Left cardiac atrium (tissue), 4 donors: ENCODE measurements at places on chromosomes 5 and 9. TPM values are rescaled to one million over a fixed set of nuclear protein-coding genes. Genes with fewer than 3 reads are reported as not detected.

GRCh38 chr5:152349683-152350526 lies 55.2 kb downstream of the NMUR2 start:
- peak; percentile 30 for DNase-seq

DNA sequence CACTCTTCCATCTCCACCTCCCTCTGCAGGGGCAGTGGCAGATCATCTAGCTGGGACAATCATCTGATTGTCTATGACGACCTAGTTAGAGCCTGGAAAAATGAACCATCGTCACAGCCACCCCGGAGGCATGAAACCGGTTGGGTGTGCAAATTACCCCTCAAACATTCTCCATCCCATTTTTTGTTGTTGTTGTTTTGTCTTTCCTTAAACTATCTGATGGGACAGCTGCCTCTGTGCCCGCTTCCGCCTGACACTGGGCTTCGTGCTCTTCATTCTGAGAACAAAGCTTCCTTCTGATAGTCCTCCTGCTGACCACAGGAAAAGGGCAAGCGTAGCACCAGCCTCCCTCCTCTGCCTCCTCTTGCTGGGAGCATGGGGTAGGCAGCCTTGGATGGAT lies 7.0 kb upstream of the NDST1 start:
- no peak for DNase-seq

DNA sequence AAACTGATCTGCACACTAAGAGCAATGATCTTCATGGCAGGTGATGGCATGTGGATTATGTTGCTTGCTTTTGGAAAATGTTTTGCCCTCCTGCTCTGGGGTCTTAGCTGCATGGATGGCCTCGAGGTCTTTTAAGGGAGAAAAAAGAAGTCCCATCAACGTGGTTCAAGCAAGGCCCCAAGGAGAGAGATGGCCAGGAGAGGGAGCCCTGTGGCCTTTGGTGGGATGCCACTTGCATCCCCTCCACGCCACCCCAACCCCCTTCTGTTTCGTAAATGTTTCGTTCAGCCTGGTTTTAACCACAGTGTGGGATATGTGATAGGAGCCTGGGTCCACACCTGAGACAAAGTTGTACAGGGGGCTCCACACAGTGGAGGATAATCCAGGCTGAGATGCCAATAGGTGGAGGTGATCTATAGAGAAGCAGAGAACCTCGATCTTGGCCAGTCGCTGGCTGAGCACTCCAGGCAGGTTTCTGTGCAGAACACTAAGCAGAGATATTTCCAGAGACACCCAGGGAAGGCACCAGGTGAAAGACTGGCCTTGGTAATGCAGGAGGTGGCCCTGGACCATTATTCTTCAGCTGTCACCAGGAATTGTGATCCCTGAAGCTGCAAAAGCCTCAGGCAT lies 25.8 kb upstream of the FRRS1L start:
- peak; percentile 46 for DNase-seq

DNA sequence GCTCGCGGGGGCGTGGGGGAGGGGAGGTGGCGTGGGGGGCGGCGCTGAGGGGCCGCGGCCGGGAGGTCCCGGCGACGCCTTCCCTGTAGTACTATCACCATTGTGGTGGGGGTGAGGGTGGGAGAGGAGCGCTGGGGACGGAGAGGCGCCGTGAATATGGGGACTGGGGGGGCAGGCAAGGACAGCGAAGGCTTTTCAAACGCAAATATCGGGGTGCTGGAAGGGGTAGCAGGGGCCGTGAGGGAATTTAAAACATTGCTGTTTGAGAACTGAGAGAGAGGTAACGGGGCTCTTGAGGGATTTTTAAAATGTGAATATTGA lies 427 bp downstream of the RBM27 start:
- no peak for DNase-seq

GRCh38 chr9:126965541-126966428 lies 51.2 kb downstream of the RALGPS1 start:
- DNase-seq, result peak; percentile 41

- no peak for DNase-seq
Measured at GRCh38 chr5:87195104-87195591, 72.5 kb upstream of the RASA1 start.

DNA sequence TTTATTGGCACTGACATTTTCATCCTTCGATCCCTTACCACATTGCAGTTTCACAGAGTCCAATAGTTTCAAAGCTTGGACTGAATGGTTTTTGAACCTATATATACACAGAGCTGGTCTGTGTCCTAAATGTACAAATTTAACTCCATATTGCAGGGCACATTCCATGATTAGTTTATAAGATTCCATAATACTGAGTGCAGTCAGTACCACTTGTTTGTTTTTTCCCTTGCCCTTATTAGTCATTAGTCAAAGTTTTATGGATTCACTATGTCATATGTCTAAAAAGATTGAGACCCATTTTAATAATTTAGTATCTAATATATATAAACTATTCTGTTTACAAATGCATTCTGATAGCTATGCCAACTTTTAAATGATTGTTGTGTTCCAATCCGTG lies 654.8 kb upstream of the MEF2C start:
- no peak for DNase-seq

GRCh38 chr5:133841831-133842750 lies 126.3 kb downstream of the C5orf15 start:
- no peak for DNase-seq

GRCh38 chr9:2966565-2967300 lies 122.8 kb upstream of the PUM3 start:
- DNase-seq, result no peak

- no peak for DNase-seq
Measured at GRCh38 chr9:4567601-4568000, 77.3 kb downstream of the SLC1A1 start.

DNA sequence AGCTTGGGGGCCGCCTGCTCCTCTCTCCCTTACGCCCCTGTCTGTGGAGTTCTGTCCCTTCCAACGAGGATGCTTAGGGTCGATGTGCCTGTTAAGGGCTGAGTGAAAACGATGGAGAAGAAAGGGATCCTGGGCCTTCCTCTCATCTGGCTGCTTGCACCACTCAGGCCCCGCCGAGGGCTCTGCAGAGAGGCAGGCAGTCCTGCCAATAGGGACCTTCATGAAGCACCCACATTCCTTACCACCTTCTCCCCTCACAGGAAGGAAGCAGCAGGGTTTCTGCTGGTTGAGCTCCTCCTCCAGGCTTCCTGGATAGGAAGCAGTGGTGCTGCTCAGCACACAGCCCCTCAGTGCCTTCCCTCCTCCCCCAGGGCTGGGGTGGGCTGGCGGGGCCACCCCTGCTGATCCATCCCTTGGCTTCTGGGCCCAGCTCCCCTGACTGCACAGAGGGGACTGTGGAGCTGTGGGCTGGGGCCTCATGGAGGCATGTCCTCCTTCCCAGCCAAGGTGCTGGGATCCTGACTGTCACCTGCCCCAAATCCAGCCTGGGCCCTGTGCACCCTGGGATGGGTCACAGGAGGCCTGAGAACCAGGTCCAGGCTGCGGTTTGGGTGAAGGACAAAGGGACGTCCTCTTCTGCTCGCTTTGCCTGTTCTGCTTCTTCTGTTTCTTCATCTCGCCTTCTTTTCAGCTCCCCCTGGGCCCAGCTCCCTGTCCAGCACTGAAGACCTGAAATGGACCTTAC lies 50.5 kb downstream of the AHRR start:
- DNase-seq, result no peak

Gene SPINK13
- total RNA-seq, result not detected

Gene IFNA16
- not detected for total RNA-seq

Gene CD14
- total RNA-seq, result 107 TPM

Gene HMCN2
- 6.0 TPM for total RNA-seq

Gene CYLC2
- total RNA-seq, result not detected
